ENCODE measurements at places on chromosomes 12 and 14.
A peak's percentile ranks its signal among the peaks of the same experiment; 100 is the strongest.

- no peak for DNase-seq
Observed at GRCh38 chr12:112875608-112876007, 31.2 kb upstream of the OAS1 start.

- DNase-seq = no peak
Observed at GRCh38 chr14:65352964-65353530, 59.5 kb upstream of the FUT8 start.

DNA sequence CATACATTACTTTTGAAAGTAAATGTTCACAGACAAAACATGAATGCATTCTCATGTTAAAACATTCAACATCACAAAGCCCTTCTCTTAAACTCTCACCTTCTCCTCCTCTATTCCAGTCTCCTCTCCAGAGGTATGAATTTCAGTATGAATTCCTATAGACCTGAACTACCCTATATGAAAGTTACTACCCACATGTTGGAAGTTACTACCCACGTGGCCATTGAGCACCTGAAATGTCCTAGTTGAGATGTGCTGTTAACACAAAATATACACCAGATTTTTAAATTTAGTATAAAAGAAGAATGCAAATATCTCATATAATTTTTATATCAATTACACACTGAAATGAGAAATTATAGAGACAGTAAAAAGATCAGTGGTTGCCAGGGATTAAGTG, 60.2 kb downstream of the PAX9 start:
- DNase-seq = no peak

DNA sequence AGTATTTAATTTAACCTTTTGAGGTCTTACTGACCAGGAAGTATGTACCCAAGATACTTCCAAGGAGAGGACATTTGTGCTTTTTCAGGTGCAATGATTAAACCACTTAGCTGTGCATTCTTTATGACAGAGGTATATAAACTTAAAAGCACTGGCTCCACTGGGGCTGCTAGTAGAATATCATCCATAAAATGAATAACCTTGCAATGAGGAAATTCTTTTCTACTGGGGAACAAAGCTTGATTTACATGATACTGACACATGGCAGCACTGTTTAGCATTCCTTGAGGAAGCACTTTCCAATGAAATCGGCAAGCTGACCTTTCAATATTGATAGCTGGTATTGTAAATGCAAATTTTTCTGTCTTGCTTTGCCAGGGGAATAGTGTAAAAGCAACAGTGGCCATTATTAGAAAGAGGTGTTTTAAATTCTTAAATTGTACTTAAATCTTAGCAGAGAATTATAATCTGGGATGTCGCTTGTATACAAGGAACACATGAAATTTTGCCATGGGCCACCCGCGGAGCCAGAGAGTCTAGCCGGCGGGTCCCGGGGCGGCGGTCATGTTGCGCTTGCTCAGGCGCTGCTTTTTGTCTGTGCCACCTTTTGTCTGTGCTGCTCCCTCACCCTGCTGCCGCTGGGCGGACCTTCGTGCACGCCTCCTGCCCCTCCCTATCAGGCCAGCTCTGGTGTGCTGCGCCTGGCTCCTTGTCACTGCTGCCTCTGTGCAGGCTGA, 20.9 kb upstream of the BLTP3B start:
- no peak for DNase-seq

DNA sequence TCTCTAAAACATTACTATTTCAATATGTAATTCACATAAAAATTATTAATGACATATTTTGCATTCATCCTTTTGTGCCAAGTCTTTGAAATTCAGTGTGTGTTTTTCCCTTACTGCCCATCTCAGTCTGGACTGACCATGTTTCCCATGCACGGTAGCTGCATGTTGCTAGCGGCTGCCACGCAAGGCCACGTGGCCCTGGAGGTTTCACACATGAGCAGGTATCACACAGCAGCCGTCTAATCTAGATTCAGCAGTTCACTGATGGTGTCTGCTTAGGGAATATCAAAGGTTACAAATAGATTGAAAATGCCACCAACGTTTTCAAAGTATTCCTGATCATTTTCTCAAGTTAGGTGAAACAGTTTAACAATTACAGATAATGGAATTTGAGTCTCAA, 234.8 kb upstream of the FKBP4 start:
- DNase-seq = no peak

GRCh38 chr14:66444271-66444927, 41.8 kb upstream of the CCDC196 start:
- DNase-seq = no peak

DNA sequence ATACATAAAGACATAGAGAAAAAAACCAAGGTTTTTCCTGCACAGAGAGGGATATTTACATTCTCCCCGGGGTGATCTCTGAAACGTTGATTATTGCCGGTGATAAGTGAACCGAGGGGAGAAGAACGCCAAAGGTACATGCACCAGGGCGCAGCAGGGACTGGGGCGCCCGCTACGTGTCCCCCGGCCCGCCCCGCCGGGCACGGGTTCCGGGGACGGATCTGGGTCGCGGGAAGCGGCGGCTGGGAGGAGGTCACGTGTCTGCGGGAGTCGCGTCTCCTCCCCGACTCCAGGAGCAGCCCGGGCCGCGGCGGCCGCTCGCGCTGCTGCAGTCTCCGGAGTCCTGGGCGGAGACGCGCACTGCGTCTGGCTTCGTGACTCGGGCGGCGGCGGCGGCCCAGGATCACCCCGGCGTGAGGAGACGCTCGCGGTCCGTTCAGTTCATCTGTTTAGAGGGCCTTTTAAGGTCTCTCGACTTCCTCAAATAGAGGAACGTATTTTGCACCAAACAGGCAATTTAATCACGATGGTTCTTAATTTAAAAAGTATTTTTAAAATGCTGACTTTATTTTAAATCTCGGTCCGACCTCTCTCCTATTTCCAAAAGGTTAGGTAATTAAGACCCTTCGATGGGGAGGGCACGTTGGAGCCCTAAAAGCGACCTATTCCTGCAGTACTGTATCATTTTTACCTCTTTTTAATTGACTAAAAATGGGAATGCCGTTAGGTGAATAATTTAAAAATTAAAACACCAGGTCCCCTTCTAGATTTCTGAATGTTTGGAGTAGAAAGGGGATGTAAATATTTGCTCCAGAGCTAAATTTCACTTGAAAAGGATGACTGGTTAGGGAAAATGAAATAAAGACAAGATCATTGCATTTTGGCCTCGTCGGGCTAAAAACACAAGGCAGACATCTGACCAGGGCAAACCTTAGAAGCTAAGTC, 1.8 kb upstream of the BHLHE41 start:
- DNase-seq = no peak

DNA sequence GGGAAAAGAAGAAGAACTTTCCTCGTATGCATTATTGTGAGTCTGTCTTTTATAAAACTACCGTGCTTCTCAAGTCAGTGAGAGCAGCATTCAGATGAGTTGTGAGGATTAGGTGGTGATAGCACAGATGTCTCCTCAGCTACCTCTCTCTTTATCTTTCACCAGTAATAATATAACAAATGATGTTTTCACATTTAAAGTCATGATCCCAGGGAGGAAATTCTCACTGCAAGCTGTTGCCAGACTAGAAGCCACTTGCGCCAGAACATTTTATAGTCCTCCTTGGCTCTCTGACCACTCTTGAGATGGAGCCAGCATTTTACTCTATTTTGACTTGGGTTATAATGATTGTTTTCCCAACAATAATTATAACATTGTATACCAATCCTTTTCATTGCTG, 443.1 kb downstream of the AEBP2 start:
- no peak for DNase-seq

GRCh38 chr14:103630364-103631108, 1.5 kb downstream of the KLC1 start:
- no peak for DNase-seq

DNA sequence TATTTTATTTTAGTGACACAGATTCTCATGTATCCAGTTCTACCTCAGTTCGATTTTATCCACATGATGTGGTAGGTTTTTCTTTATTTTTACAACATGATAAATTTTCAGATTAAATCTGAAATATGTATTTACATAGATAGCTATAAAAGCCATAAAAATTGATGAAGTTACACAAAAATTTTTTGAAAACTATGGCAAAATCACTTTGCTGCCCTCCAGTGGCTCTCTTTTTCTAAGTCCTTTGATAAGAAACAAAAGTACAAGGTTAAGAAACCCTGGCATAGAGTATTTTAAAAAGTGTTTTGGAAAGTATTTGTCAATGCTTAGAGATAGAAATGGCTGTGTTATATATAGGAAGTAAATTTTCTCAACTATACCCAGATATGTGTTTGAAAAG, 104.2 kb downstream of the PCNX1 start:
- no peak for DNase-seq

DNA sequence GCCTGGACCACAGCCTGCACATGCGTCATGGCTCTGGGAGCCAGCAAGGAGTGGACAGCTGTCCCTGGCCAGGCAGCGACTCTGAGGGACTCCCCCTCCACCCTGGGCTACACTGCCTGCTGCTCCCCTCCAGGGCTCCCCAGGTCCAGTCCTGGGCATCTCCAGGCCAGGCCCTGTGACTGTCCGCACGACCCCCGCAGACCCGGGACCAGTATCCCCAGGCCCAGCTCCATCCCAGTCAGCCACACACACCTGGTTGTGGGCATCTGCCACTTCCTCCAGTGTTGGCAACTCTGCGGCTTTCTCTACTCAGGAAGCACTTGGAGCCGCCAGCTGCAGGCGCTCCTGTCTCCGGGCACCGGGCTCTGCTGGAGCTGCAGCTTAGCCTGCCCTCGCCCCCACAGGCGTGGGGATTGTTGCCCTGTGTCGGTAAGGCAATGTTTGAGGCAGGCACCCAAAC, 2.4 kb downstream of the ULK1 start:
- no peak for DNase-seq

DNA sequence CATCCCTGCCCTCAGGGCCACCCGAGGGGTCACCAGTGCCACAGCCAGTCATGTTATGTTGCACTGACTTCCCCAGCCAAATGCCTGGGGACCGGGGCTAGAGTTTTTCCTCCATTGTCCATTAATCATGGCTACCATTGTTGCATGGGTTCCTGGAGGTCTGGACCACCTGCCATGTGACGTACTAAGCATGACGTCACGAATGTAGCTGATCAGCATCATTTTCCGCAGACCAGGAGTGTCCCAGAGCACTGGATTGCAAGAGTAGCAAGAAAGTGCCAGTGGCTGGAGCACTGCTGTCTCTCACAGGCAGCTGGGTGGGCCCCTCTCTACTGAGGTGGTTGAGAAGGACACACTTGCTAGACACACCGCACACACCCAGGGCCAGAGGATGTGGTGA, 6.9 kb upstream of the C14orf180 start:
- no peak for DNase-seq

GRCh38 chr14:84074626-84075025, 1455.3 kb upstream of the FLRT2 start:
- DNase-seq = no peak

DNA sequence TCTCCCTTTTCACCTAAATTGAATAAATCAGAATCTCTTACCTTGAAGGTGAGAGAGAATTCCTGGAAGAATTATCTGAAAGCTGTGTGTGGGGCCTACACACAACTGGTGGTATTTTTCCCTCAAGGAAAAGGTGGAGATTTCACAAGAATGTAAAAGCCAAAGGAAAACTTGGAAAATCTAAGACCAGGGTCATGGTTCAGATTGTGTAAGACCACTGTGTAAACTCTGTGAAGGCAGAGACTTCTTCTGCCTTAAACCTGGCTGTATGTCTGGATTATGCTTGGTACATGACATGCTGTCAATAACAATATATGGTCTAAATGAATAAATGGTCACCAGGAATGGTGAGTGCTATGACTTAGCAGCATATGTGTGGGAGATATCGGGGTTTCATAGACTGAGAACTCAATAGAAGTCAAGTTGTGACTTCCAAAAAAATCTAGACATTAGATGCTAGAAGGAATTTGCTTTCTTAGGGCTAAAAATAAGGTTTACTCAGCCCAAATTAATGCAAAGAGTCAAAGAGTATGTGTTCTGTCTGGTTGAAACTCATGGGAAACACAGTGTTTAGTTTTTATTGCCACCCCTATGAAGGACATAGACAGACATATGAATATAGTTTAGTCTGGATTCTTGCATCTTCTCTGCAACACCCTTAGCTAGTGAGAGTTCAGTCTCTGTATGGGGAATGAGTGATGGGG, 163.7 kb downstream of the SNAPC1 start:
- DNase-seq = no peak

GRCh38 chr12:57751788-57752667, at the start of gene CDK4:
TSS of gene CDK4 (minus strand) at chr12:57752310. CDS start at chr12:57751717, 593 bp downstream.
- peak; percentile 97 for DNase-seq

DNA sequence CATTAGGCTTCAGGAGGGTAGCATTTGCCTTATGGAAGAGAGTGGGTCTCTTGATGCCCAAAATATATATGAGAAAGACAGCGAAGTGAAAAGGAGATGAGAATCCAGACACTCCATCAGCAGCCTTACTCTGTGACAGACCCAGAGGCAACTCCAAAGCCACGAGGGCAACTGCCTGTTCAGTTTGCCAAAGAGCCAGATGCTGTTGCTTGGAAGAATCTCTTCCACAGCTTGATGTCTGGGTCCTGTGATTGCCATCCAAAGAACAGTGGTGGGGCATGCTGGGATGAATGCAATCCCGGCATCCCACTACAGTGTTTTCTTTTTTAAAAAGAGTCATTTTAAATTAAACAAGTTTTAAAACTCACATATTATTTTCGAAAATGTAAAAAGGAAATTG, 10.9 kb upstream of the OTX2 start:
- no peak for DNase-seq

GRCh38 chr12:15754233-15754632, 35.0 kb downstream of the EPS8 start:
- DNase-seq = no peak

DNA sequence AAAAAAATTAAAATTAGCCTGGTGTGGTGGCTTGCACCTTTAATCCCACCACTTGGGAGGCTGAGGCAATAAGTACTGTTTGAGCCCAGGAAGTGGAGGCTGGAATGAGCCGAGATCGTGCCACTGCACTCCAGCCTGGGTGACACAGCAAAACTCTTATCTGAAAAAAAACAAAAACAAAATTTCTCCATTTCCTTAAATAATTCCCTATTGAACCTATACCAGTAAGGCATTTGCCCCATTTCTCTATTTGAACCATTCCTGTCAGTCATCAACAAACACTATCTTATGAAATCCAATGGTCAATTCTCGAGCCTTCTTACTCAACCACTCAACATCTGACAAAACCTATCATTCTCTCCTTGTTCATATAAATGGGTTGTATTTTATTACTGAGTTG, 14.7 kb downstream of the SLC2A14 start:
- DNase-seq = no peak

GRCh38 chr14:98931911-98932310, 340.1 kb downstream of the BCL11B start:
- DNase-seq = no peak

GRCh38 chr12:110269622-110270124, 11.4 kb upstream of the ATP2A2 start:
- no peak for DNase-seq

Measured in Panc1 (cell line).